Activated T-helper 17 cell treated with anti-CD3 and anti-CD28 coated beads, Interleukin-2, amount 50 U/mL, for 72 hours (primary cell): ENCODE measurements at places on chromosomes 2 and 18. TPM values are rescaled to one million over a fixed set of nuclear protein-coding genes. Genes with fewer than 3 reads are reported as not detected.

- no peak for ATAC-seq
These were observed 100.5 kb downstream of the SLC4A3 start for GRCh38 chr2:219727771-219728429.

DNA sequence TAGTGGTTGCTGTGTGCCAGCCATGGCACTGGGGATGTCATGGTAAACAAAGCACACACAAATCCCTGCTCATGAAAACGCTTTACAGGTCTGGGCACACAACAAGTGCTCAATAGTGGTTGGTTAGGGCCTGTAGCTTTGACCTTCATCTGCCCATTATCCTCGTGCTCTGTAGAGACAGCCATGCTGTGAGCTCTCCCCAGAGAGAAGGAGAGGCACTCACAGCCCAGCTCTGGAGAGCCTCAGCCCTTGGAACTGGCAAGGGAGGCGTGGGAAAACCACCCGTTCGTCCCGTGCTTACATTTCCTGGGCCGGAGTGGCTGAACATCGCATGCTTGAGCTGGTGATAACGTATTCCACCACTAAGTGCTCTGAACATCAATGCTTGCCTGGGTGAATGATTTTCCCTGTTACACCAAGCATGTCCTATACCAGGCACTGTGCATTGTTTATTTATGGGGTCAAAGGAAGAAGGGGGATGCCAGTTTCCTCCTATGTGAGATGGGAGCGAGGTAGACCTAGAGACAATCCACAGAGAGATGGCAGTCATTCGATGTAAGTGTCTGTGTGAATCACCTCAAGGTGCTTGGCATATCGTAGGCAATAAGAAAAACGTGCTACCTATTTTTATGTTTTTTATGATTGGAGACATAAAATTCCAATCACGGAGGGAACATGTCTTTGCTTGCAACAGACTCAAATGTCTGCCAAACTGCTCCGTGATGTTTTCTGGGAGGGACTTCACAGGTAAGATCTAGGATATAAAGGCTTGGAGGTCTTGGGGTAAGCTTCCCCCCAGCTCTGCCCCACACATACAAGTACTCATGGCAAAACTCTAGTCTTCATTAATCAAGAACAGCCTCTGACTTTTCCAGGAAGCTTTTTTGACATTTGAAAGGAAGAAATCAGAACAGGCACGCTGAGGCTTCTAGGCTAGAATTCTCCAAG is 75.5 kb downstream of the DDX1 start:
- no peak for ATAC-seq

DNA sequence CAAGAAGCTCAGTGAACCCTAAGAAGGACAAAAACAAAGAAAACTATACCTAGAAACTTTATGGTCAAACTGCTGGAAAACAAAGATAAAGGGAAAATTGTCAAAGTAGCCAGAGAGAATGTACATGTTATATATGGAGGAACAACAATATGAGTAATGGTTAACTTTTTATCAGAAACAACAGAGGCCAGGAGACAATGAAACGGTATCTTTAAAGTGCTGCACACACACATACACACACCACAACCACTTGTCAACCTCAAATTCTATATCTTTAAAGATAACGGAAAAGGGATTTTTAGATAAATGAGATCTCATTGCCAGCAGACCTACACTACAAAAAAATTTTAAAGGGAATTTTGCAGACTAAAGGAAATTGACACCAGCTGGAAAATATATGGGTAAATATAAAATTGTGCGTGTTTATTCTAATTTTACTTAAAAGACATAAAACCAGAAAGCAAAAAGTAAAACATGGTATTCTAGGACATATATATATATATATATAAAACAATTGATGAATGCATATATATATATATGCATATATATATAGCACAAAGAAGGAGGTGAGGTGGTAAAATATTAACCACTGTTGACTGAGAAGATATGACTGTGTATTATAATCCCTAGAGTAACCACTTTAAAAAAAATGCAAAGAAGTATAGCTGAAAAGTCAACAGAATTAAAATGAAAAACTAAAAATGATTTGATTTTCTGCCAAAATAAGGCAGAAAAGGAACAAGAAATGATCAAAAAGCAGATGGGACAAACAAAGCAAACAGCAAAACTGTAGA is 172.0 kb downstream of the SRBD1 start:
- no peak for ATAC-seq

Gene CDCA7
- 53.7 TPM for total RNA-seq
